ENCODE measurements at places on chromosomes 3 and 15. TPM values are rescaled to one million over a fixed set of nuclear protein-coding genes. Genes with fewer than 3 reads are reported as not detected.

- no peak for DNase-seq
Measured at GRCh38 chr3:89104499-89104898, 2.9 kb upstream of the EPHA3 start.

- no peak for DNase-seq
Measured at GRCh38 chr3:106068795-106069194, 200.0 kb upstream of the CBLB start.

- DNase-seq, result no peak
Measured at GRCh38 chr3:166575161-166575560, 737.9 kb upstream of the BCHE start.

SERINC4 gene
- 0.47 TPM for polyA plus RNA-seq

CTXN2 gene
- polyA plus RNA-seq, result 0.15 TPM

DNA sequence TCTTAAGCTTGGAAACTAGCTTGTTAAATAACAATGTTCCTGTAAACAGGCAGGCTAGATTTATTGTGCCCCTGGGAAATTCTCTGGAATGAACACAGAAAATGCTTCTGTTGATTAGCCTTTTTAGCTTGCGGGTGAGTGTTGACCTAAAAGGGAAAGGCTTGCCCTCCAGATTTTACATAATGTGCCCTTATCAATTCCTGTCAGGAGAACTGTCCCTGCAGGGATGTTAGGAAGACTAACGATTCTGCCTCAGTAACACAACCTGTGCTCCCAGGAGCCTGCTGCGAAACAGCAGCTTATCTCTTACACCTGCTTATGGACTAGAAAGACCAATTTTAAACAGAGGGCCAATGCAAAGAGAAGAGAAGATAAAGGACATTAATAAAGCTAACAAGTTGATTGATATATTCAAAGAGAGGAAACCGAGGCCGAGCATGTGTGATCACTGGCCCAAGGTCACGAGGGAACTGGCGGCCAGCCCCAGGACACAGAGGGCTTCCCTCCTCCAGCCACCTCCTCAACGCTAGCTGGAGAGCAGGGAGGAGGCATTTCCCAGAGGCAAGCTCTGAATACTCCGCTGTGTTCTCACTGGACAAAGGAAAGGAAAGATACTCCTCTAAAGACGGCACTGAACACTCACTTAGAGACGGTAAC, 48.4 kb upstream of the TJP1 start:
- peak; percentile 78 for DNase-seq

DNA sequence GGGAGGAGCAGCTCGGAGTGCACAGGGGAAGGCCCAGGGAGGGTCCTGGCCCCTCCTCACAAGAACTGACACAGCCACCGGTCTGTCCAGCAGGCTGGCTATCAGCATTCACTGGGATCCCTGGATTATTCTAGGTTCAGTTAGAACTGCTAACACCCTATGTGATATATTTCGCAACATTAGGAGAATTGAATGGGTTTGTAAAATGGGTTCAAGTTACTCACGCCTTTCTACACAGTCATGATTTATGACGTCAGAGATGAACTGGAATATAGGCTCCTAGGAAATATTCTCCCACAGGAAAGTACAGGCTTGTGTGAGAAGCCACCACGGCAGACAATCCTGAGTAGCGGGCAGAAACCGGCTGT, 969 bp upstream of the BSN start:
- no peak for DNase-seq

DNAH12 gene
- not detected for polyA plus RNA-seq

- no peak for DNase-seq
Measured at GRCh38 chr3:51982352-51982837, 940 bp upstream of the ACY1 start.

SLC2A2 gene
- 31.0 TPM for polyA plus RNA-seq

UBP1 gene
- 20.4 TPM for polyA plus RNA-seq

DNA sequence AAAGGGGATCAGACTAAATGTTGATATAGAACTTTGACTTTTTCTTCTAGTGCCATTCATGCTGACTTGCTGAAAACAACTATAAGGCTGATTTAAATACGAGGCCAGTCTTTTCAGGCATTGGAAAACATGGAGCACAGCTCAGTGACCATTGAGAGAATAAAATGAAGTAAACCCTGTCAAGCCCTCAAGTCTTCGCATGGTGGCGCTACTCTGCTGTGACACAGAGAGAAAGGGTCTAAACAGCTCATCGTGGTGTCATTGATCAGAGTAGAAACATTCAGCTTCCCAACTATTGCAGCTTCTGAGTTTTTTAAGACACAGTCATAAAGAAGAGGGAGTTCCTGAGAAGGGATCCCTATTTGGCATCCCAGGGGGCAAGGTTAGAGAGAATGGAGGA, 716.2 kb downstream of the DIPK2A start:
- no peak for DNase-seq

DNA sequence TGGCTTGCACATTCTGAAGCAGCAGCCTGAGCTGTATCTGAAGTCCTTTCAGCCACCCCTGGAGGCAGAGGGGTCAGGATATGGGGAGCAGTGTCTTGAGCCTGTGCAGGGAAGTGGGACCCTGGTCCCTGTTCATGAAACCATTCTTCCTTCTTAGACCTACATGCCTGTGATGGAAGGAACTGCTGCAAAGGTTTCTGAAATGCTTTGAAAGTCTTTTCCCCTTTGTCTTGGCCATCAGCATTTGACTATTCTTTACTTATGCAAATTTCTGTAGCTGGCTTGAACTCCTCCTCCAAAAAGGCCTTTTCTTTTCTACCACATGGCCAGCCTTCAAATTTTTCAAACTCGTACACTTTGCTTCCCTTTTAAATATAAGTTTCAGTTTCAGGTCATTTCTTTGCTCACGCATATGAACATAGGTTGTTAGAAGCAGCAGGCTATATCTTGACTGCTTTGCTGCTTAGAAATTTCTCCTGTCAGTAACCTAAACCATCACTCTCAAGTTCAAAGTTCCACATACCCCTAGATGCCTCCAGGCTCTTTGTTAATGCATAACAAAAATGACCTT, 62.3 kb downstream of the GALK2 start:
- no peak for DNase-seq

- DNase-seq, result no peak
Measured at GRCh38 chr3:185528532-185528931, 23.9 kb downstream of the LIPH start.

EPHA3 gene
- 0.19 TPM for polyA plus RNA-seq

- no peak for DNase-seq
Measured at GRCh38 chr15:71698030-71698429, 112.3 kb upstream of the NR2E3 start.

DNA sequence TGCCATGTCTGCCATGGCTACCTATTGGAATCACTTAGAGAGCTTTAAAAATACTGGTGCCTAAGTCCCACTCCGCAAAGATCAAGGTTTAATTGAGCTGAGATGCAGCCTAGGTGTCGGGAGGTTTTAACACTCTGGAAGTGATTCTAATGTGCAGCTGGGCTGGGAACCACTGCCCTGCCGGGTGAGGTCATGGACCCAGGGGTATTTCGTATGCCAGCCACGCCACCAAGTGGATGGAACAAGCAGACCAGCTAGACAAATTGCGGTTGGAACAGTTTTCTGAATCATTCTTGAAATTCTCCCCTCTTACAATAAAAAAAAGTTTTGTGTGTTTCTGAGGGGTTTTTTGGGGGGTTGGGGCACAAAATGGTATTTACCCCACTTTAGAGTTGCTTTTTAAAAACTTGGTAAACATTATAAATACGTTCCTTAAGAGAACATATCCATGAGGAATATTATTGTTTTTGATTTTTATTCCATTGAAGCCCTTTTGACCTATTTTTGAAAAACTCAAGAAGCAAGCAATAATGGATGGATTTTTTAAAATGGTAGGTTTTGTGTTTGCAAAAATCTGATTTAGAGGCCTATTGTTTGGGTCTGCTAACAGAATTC, 66.2 kb upstream of the CSTA start:
- DNase-seq, result peak; percentile 84

DNA sequence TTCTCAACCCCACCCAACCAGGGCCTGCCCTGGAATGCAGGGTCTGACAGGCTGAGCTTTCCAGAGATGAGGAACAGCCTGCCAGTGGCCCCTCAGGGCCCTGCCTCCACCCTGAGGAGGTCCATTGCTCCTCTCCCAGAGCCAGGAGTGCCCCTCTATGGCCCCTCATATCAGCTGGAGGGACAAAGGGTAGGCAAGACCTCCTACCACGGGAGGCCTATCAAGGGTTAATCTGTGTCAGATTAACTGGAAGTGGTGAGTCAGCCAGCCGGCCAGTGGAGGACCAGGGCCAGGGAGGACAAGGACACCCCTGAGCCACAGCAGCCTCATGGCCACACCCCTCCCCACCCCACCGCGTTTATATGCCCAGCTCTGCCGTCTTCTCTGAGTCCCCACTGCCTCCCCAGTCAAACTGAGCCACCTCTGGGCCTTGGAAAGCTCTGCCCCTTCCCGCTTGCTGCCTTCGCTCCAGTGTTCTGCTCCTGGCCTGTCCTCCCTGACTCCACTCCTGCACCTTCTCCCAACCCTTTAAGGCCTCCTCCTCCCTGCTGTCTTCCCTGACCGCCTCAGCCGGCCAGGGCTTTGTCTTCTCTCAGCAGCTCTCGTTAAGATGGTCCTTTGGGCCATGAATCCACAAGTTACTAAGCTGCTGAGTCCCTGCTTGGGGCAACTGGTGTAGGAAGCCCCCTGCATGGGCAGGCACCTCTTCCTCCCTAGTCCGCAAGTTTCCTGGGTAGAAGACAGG, 6.5 kb downstream of the CCDC33 start:
- no peak for DNase-seq

GRCh38 chr3:71891483-71891882, 106.5 kb upstream of the PROK2 start:
- DNase-seq, result no peak

GPR87 gene
- polyA plus RNA-seq, result not detected

SAMMSON gene
- not detected for polyA plus RNA-seq

DNA sequence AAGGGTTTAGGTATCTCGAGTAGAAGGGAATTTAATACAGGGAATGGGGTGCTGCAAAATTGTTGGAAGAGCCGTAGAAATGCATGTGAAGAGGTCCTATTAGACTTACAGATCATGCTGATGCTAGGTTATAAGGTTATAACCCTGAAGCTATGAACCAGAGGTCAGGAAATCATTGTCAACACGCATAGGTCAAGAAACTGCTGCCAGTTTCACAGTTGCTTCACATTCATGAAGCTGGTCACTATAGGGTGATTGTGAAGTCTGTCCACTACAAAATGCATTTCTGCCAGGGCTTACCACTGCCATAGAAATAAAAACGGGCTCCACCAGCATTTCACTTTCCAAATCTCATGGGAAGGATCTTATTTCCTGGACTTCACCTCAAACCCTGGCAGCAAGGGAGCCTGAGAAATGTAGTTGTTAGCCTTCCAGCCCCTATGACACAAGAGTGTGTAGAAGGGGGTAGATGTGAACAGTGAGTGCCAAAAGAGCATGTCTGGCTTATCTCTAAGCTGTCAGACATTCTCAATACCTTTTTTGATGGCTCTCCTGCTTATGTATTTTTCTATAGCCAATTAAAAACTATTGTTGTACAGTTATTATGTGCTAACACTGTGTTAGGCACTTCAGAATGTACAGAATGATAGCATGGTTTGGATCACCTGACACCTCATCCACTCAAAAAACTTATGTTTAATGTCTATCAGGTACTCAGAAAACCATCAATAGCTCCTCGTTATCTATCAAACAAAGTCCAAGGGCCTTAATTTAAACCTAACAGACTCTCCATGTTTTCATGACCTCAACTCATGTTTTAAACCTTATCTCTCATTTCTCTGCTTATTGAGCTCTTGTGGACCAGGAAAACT, 148.3 kb upstream of the TSC22D2 start:
- DNase-seq, result no peak

DNA sequence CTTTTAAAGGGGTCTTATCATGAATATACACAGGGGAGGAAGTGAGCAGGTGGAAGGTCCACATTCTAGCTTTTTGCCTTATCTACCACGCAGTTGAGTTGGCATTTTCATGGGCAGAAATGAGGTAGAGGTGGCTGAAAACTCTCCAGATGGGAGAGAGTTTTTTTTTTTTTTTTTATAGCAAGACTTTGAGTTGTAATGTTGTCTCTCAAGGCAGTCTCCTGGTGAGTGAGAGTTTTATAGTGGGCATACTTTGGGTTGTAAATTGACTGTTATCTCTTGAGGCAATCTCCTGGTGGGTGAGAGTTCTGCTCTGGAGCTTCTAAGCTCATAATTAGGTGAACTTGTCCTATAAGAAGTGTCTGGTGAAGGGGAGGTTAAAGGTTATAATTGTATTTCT, 191.7 kb upstream of the NAALADL2 start:
- DNase-seq, result no peak

GRCh38 chr3:51932471-51933370, 9.0 kb downstream of the RRP9 start:
- no peak for DNase-seq

DNA sequence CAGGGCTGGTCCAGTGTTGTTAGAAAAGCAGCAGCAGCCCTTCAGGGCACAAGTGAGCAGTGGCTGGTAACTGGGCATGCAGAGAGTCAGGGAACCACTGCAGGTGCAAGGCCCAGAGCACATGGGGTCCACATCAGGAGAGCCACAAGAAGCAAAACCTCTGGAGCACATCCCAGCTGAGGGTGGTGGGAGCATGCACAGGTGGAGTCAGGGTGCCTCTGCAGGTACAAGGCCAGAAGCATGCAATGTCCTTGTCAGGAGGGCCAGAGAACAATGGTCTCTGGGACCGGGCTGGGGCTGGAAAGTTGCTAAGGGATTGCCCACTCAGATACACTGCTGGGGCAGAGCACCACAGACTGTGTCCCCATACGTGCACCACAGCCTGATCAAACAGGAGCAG, 226.1 kb upstream of the UBE2E2 start:
- DNase-seq, result no peak

C3orf22 gene
- polyA plus RNA-seq, result not detected

GRCh38 chr3:114928989-114929640, 218.0 kb downstream of the ZBTB20 start:
- DNase-seq, result no peak
